ENCODE measurements at places on chromosomes 3 and 15.

DNA sequence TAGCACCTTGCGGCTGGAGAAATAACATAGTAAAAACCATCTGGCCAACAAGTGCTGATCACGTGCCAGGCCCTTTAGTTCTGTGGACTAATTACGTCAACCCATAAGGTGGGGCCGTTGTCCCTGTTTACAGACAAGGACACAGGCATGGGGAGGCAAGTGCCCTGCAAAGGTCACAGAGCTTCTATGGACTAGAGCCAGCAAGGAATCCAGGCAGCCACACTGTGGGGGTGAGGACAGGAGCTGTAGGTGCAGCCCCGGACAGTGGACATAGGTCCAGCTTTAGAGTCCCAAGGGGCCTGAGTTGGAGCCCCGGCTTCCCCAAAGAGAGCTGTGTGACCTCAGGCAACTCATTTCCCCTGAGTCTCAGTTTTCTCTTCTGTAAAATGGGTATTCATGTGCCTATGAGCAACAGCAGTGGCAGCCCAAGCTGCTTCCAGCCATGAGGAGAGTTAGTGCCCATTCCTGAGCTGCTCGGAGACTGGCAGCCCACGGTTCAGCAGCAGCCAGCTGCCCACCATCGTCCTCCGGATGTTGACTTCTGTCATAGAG is 13.9 kb downstream of the CHST13 start:
- DNase-seq = no peak

DNA sequence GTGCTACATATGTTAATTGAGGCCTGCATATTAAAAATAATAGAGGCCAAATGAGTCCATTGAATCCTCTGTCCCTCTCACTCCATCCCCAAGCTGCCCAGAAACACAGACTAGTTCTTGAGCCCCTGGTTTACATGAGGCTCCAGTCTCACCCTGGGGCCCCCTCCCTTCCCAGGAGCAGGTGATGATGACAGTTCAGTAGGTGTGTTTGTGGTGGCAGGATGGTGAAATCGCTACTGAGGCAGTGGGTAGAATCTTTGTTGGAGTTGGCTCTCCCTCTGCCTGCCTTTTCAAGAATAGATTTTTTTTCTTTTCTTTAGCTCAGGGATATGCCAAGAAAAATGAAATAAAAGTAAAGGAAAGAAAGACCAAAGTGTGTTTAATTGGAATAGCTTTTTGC is 288.7 kb downstream of the EPHB1 start:
- DNase-seq = no peak

DNA sequence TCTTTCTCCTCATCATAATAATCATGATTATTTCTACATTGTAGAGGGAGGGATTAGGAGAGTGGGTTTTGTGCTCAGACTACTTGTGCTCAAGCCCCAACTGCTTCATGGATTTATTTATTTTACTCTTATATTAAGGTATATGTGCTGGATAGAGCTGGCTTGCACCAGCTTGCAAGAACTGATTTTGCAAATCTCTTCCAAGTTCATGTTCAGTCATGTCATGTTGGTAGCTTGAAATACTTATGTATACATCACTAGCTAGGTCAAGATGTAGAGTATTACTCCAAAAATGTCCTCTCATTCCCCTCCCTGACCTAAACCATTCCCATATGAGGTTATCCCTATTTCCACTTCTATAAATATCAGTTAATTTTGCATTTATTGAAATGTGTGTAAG is 293.9 kb upstream of the RBMS3 start:
- DNase-seq = no peak

DNA sequence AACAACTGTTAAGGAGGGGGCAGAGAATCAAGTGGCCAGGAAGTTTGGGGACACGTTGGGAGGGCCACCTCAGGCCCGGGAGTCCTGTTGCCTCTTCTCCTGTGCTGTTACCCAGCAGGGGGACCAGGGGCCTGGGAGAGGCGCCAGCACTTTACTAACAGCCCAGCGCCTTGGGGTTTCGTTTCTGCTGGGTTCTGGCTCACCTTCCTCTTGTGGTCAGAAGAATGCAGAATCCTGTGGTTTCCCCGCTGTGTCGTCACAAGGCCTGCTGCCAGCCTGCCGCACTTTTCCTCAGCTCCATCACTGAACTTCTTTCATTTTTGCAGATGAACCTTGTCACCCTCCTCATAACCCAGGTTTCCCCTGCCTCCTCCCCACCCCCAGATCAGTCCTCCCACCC is 67.7 kb downstream of the SLC30A4 start:
- DNase-seq = no peak

- DNase-seq = no peak
Observed at GRCh38 chr15:77480859-77481633, 60.4 kb downstream of the HMG20A start.

DNA sequence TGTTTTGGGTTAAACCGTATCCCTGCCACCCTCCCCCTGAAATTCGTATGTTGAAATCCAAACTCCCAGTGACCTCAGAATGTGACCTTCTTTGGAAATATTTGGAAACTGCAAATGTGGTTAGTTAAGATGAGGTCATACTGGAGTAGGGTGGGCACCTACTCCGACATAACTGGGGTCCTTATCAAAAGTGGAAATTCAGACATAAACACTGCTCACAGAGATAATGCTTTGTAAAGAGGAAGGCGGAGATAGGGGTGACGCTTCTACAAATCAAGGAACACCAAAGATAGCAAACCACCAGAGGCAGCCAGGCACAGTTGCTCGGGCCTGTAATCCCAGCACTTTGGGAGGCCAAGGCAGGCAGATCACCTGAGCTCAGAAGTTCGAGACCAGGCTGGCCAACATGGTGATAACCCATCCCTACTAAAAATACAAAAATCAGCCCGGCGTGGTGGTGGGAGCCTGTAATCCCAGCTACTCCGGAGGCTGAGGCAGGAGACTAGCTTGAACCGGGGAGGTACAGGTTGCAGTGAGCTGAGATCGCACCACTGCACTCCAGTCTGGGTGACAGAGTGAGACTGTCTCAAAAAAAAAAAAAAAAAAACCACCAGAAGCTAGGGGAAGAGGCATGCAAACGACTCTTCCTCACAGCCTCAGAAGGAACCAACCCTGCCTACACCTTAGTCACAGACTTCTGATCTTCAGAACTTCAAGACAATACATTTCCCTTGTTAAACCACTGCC is 51.1 kb upstream of the CHD2 start:
- DNase-seq = no peak

GRCh38 chr3:159775372-159775961 is 213.2 kb upstream of the IL12A start:
- DNase-seq = no peak

- DNase-seq = no peak
Observed at GRCh38 chr3:174619239-174619638, 239.9 kb upstream of the NAALADL2 start.

DNA sequence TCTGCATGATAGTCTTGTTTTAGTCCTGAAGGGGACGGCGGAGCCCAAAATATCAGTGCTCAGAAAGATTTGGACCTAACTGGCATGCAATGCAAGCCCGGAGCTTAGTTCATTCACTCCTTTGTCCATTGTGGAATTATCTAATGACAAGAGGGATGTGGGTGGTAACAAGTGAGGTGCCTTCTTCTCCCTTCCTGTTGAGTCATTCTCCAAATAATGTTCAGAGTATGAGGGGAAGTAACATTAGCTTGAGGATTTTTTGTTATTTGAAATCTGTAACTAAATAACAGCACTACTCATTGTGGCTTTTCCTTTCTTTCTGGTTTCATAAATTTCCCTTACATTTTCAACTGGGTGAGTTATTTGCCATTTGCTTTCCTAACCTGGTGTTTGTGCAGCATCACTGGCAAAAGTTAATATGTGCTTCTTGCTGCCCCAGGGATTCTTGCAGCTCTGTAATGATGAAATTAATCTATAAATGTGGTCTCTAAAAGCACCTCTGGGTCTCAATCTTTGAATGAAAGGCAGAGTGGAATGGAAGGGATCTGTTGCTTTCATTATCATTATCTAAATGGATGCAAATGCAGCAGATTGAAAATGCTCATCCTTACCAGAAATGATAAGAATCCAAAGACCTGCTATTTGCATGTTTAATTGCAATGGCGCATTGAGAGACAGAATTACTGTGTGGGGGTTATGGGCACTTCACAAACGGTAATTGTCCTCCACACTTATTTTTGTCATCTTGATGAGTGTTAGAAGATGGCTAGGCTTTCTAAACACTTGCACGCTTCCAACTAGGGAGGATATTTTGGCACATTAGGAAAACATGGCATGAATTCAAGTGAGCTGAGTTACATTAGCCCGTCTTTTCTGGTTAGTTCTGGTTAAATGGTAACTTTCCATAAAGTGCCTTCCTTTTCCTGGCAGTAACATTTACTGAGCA is 89.9 kb upstream of the MITF start:
- DNase-seq = no peak

GRCh38 chr3:189659571-189659970 is 28.4 kb downstream of the TP63 start:
- DNase-seq = no peak

All from coronary artery (tissue), 2 donors.